ENCODE measurements at places on chromosomes 12 and 14. TPM values are rescaled to one million over a fixed set of nuclear protein-coding genes. Genes with fewer than 3 reads are reported as not detected.

The HOXC5 gene
- total RNA-seq: 0.17 TPM

DNA sequence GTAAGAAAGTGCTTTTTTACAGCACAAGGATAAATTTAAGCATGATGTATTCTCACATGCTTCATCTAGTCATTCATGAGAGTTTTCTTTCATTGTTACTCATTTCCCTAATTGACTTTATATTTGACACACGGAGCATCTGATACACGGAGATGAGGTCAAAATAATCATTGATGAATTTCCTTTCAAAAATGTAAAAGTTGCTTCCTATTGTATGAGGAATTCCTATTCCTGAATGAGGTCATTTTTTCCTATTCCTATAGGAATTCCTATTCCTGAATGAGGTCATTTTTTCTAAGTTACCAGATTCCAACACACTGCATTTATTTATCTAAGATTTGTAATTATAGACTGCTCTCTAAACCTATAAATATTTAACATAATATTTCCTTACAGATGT is 316.7 kb upstream of the KITLG start:
- H3K36me3 ChIP-seq: no peaks in the 10 kb centered on the region
- no peaks in the 10 kb centered on the region for H3K27me3 ChIP-seq
- H3K4me3 ChIP-seq: no peak overlapping the region
- peak overlapping the region; percentile 78 for H3K27ac ChIP-seq

DNA sequence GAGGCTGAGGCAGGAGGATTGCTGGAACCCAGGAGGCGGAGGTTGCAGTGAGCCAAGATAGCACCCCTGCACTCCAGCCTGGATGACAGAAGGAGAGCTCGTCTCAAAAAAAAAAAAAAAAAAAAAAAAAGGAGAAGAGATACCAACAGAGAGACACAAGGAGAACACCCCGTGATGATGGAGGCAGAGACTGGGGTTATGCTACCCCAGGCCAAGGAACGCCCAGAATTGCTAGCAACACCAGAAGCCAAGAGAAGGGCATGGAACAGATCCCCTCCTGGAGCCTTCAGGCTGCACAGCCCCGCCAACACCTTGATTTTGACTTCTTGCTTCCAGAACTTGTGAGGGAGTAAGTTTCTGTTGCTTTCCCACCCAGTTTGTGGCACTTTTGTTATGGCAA is 148.0 kb upstream of the FOXN3 start:
- DNase-seq: no peak
- H3K36me3 ChIP-seq: no peaks in the 10 kb centered on the region
- no peaks in the 10 kb centered on the region for H3K27me3 ChIP-seq
- peaks cover 7% of the 10 kb centered on the region for H3K4me1 ChIP-seq
- no peak overlapping the region for H3K4me3 ChIP-seq

DNA sequence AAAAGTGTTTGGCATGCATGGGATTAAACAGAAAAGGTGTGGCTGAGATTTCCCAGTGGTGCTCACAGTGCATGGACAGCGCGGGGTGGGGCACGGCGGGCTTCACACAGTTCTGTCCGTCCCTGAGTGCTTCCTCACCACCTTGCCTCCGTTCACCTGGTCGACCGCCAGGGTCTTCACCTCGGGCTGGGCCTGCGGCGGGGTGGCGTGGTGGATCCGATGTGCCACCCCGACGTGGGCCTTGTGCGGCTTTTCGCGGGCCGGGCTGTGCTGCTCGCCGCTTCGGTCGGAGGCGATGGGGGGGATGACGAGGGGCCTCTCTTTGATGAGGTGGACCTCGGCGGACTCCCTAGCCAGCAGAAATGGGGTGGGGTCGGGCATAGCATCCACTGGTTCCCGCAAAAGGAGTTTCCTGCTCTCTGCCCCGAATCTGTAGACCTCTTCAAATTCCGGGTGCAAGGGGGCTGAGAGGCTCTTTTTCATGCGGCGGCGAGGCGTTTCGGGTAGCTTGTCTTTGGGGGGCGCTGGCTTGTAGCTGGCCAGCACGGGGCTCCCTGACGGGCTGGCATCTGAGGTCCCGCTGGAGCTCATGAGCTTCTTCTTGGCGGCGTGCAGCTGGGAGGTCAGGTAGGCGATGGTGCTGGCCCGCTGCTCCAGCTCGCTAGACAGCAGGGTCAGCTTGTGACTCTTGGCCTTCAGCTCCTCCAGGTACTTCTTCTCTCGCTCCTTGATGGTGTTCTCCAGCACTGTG is 35.5 kb downstream of the CCDC92 start:
- H3K4me3 ChIP-seq: no peak overlapping the region
- peaks cover 23% of the 10 kb centered on the region for H3K4me1 ChIP-seq
- DNase-seq: no peak
- H3K27me3 ChIP-seq: no peaks in the 10 kb centered on the region

DNA sequence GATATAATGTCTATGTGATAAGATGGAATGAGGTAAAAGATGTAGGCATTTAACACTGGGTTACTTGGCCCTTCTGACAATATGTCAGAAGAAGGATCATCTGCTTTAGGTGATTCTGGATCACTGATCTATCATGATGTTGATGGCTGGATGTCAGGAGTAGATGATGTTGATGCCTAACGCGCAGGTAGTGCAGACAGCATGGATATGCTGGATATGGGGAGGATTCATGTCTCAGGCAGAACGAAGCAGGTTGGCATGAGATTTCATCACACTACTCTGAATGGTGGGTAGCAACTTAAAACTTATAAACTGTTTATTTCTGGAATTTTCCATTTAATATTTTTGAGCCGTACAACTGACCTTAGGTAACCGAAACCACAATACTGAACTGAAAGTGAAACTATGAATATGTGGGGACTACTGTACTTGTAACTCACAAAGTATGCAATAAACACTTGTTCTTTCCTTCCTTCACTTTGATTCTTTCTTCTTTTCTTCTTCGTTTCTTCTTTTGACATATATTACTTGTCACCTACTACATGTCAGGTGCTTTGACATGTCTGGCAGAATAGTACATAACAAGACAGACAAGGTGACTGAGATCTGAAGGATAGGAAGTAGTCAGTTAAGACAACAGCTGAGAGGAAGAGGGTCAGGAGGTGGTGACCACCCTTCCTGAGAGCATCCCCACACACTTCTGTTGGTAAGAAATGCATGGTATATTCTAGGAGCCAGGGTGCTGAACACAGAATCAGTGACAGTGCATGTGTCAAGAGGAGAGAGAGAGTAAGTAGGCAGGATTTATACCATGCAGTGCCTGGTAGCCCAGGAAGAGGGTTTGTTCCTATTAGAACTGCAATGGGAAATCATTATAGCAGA is 238.8 kb downstream of the PPFIA2 start:
- H3K27me3 ChIP-seq: no peaks in the 10 kb centered on the region
- no peak for DNase-seq
- no peaks in the 10 kb centered on the region for H3K4me1 ChIP-seq
- H3K4me3 ChIP-seq: peak overlapping the region; percentile 13

The TTC7B gene
- 16.7 TPM for total RNA-seq

- no peak overlapping the region for H3K4me3 ChIP-seq
- no peak for DNase-seq
- H3K27ac ChIP-seq: peak overlapping the region; percentile 62
- H3K36me3 ChIP-seq: no peaks in the 10 kb centered on the region
- H3K4me1 ChIP-seq: peaks cover 18% of the 10 kb centered on the region
Observed at GRCh38 chr14:34036319-34036766, 85.5 kb upstream of the EGLN3 start.

GRCh38 chr14:84610086-84610485 is 919.9 kb upstream of the FLRT2 start:
- no peak for DNase-seq
- H3K4me1 ChIP-seq: no peaks in the 10 kb centered on the region
- H3K27me3 ChIP-seq: no peaks in the 10 kb centered on the region
- no peak overlapping the region for H3K27ac ChIP-seq
- no peaks in the 10 kb centered on the region for H3K36me3 ChIP-seq

DNA sequence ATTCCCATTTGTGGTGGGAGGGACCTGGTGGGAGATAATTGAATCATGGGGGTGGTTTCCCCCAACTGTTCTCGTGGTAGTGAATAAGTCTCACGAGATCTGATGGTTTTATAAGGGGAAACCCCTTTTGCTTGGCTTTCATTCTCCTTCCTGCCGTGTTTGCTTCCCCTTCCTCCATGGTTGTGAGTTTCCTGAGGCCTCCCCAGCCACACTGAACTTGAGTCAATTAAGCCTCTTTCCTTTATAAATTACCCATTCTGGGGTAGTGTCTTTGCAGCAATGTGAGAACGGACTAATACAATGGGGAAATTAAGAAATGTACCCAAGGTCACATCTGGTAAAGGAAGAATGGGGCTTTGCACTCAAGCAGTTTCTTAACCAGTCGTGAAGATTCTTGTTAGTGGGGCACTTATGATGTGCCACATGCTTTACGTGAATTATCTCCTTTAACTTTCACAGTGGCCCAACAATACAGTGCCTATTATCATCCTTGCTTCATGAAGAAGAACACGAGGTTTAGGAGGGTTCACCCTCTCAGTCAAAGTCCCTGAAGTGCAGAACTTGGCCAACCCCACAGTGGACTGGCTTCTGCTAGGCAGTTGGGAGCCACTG is 234.3 kb downstream of the EFCAB11 start:
- DNase-seq: no peak
- peak overlapping the region; percentile 70 for H3K27ac ChIP-seq
- H3K27me3 ChIP-seq: no peaks in the 10 kb centered on the region
